ENCODE measurements at places on chromosomes 12 and 14.

- no peak for DNase-seq
Measured at GRCh38 chr14:68780358-68781160, 12.3 kb downstream of the ZFP36L1 start.

GRCh38 chr12:46921764-46922133, 96.0 kb upstream of the SLC38A4 start:
- no peak for DNase-seq

DNA sequence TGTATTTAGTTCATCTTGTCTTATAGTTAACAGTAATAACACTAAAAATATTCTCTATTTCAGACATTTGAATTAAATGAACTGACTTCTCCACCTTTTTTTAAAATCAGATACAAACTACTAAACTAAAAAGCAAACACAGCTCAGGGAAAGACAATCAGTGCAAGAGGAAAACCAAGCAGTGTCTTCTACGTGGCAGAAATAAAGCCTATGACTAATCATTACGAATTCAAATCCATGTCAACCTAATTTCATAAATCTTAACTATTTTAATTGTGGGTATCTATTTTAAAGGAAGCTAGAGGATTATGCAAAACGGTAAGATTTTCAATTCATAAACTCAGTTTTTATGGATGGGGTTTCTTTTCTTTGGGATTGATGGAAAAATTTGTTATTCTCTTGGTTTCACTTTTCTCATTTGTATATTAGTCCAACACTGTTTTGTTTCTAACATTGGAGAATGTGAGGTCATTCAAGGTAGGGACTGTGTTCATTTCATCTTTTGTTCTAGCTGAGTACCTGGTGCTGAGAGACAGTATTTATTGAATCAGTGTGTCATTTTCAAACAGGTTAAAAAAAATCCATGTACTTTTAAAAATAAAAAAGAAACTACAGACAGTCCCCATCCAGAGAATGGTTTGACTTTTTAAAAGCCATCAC, 12.8 kb upstream of the PALS1 start:
- DNase-seq, result no peak

DNA sequence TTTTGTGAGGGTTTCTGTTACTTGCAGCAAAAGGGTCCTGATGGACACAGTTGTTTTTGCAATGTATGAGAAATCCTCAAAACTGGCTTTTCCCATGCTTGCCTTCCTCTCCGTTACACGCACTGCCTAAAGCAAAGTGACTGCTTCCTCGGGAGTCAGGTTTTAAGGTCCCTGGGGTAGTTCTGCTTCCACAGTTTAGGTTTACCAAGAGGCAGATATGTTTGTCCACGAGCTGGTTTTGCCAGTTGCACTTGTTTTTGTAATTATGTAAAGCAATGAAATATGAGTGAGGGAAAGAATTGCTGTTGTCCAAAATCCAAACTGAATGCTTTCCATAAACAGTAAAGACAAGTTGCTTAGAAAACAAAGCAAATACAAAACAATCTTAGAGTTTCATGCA, 290.7 kb upstream of the AMIGO2 start:
- no peak for DNase-seq

GRCh38 chr14:35438910-35439713, 34.6 kb upstream of the NFKBIA start:
- no peak for DNase-seq

DNA sequence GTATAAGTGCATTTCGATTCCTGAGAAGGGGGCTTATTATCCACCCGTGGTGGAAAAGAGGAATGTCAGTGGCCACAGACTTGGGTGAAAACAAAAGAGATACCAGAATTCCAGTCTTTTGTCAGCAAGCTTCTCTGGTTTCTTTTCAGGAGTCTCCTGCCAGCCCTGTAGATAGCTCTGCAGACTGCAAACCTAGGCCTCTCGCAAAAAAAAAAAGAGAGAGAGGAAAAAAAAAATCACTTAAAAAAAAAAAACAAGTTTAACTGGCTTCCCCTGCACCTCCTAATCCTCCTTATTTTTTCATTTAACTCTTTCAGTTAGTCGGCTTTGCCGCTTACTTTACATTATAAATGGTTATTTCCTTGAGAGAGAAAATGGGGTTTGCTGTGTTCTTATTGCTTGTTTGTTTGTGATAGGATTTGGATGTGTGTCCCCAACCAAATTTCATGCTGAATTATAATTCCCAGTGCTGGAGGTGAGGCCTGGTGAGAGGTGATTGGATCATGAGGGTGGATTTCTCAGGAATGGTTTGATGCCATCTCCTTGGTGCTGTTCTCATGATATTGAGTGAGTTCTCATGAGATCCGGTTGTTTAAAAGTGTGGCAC, 170.0 kb downstream of the BCL11B start:
- DNase-seq, result no peak

GRCh38 chr12:6236641-6236940, 36.4 kb downstream of the CD9 start:
- DNase-seq, result no peak

Data from NCI-H510A treated with DMSO at 0.1 percent for 48 hours (cell line).